ENCODE measurements at places on chromosomes 1 and 21.

DNA sequence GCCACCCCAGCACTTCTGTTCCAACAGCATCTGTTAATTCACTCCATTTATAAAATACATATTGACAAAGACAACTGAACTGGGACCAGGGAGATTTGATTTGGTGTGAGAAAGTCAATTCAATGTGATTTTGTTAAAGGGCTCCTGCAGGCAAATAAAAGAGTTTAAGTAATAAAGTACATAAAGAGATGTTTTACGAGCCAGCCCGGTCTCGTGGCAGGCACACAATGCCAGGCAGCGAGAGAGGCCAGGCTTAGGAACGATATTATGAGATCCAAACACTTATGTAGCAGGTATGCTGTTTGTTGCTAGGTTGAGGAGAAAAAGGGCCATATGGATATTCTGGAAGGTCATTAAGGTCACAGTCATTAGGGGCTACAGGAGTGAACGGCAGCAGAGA lies 227.1 kb downstream of the KCTD3 start:
- no peak for DNase-seq

DNA sequence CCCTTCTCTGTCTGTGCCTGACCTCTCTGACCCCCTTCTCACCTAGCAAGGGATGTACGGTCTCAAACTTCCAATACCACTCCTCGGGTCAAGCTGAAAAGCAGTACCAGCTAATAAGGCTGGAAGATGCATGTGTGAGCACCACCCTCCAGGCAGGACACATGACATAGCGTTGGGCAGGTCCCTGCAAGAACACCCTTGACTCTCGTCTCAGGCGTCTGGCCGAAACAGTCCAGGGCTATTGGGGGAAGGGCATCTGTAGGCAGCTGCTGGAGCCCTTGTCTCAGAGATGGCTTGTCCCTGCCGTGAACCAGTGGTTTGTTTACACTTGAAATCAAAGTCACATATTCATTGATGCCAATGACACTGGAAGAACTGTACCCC lies 56.5 kb downstream of the CD46 start:
- no peak for DNase-seq

- no peak for DNase-seq
These were observed 215.8 kb upstream of the PBX1 start for GRCh38 chr1:164343189-164343588.

GRCh38 chr1:202953392-202953791 lies 4.7 kb downstream of the ADIPOR1 start:
- no peak for DNase-seq

GRCh38 chr1:180773210-180773865 lies 139.4 kb upstream of the KIAA1614 start:
- DNase-seq, result no peak

Data from adrenal gland (tissue), 19 donors.